Stimulated activated CD4-positive, alpha-beta T cell treated with anti-CD3 and anti-CD28 coated beads, Interleukin-15, amount 100 ng/mL, for 1 hour (primary cell): ENCODE measurements at places on chromosomes 7 and 10.

- no peak for DNase-seq
These were observed 584 bp upstream of the GARS1 start for GRCh38 chr7:30594048-30594539.

- DNase-seq, result no peak
These were observed 37.0 kb downstream of the VWA2 start for GRCh38 chr10:114276066-114276465.

GRCh38 chr10:4315551-4315950, 510.5 kb upstream of the AKR1E2 start:
- DNase-seq, result no peak

GRCh38 chr10:46992803-46993561, 81.8 kb downstream of the PTPN20 start:
- DNase-seq, result no peak

- no peak for DNase-seq
These were observed 59.9 kb upstream of the INPP5A start for GRCh38 chr10:132477398-132478340.

- no peak for DNase-seq
These were observed 662 bp downstream of the POLR3A start for GRCh38 chr10:78028438-78029268.
